ENCODE measurements at places on chromosomes 5 and 9. TPM values are rescaled to one million over a fixed set of nuclear protein-coding genes. Genes with fewer than 3 reads are reported as not detected.

DNA sequence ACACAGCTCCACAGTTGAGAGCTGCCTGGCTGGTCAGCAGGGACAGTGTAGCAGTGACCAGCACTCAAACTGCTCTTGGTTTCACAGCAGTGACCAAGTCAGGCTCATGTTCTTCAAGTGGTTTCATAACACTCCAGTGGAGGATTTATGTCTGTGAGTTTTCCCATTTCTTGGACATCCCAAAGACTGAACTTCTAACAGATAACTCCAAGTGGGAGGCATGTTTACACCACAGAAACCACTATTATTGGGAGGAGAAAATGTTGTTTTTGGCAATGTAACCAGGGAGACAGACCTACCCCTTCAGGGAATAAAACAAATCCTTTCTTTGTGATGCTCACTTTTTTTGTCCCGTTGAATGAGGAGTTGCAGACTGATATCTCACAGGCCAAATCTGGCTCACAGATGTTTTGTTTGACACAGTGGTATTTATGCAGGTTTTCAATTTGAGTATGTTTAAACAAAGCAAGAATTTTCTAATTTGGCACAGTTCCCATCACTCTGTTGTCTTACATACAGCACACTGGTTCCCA is 141.5 kb downstream of the RMI1 start:
- DNase-seq: no peak

DNA sequence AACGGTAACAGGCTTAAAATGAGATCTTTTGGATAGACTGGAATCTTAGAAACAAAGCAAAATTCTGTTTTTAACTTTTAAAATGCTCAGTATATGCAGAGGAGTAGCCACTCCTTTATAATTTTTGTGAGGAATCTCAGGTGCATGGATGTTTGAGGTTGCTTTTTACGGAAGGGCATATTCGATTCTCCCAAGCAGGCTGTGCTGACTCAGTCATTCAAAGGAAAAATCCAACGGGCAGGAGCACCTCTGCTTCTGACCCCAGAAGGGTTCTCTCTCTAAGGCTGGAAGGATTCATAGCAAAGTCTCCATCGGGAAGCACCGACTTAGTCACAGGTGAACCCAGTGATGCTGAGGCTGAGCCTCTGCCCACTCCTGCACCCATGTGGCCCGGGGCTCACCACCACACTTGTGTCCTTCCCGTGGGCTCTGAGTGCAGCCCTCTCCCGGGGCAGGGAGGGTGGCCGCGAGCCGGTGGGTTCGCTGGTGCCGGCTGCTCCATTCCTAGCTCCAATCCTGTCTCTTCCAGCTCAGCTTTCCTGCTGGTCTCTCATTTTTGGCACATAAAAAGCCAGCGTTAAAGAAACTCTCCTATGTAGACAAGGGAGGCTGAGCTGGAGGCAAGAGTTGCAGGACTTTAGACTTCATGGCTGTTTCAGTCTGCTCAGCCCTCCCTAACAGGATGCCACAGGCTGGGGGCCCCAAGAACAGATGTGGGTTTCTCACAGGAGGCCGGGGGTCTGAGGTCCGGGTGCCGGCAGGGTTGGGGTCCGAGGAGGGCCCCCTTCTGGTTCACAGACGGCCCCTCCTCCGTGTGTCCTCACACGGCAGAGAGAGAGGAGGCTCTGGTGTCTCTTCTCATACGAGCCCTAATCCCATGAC is 135.6 kb upstream of the LPCAT1 start:
- DNase-seq: no peak

DNA sequence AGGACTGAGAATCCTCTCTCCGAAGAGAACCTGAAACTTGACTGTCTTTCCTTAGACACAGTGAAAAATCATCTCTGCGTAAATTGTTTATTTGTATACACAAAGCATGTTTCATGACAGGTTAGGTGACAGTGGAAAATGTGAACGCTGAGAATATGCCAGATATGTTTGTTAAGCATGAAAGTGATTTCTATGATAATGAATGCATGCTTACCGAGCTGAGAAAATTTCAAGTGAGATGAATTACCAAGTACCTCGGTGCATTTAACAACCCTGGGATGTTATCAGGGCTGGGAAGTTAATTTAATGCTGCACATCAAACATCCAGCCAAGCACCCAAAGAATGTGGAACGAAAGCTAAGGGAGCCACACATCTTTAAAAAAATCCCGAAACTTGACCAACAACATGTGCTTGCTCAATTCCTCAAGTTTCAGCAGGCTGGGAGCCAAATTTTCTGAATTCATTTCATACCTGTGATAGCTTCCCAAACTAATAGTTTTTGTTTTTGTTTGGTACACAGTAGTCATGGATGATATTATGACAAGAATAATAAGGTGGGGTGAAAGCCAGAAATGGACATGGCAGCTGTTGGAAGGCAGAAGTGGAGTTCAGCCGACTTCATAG is 336.9 kb downstream of the ARHGEF28 start:
- no peak for DNase-seq

MAPK9 gene
- 40.5 TPM for total RNA-seq

DNA sequence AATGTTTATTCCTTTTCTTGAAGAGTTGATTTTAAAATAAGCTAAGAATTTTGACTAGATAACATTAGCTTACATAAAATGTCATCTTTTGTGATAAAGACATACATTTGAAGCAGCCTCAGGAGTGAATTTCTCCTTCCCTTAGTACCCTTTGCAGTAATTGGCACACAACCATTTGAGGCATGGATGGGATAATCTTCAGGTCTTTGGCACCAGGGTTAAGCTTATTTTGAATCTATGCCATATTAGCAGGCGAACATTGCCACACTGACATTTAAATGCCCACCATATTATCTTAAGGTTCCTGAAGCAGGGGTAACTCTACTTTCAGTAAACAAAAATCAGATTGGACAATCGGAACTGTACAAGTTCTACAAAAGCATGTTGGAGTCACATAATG is 126.0 kb downstream of the NR3C1 start:
- no peak for DNase-seq

PHYHD1 gene
- 26.6 TPM for total RNA-seq

DNA sequence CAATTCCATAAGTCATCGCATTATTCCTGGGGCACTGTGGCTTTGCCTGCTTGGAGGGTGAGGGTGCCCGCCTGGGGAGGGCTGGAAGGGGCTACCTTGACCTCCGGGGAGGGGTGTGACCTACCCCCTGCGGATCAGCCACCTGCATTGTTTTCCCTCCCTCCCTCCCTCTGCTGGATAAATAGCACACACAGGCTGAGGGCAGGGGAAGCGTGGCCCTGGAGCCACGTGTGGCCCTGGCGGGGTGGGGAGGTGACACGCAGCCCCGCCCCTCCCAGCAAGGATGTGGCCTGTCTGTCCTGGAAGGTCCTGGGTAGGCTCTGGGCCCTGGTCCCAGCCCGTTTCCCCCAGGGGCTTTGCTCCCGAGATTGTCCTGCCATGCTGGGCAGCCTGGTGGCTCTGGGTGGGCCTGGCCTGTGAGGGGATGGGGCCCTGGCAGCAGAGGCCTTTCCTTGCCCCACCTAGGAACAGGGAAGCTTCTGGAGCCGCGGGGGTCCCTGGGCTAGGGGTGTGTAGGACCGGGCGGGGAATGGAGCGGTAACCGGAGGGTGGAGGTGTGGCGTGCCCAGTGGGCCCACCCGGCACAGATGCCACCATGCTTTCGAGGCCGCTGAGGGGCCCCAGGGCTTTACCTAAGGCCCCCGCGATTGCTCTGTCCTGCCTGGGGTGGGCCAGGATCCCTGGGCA is 33.4 kb downstream of the RXRA start:
- DNase-seq: no peak

- DNase-seq: no peak
Observed at GRCh38 chr9:94014066-94014654, 59.0 kb upstream of the BARX1 start.

WNK2 gene
- total RNA-seq: 40.0 TPM

DNA sequence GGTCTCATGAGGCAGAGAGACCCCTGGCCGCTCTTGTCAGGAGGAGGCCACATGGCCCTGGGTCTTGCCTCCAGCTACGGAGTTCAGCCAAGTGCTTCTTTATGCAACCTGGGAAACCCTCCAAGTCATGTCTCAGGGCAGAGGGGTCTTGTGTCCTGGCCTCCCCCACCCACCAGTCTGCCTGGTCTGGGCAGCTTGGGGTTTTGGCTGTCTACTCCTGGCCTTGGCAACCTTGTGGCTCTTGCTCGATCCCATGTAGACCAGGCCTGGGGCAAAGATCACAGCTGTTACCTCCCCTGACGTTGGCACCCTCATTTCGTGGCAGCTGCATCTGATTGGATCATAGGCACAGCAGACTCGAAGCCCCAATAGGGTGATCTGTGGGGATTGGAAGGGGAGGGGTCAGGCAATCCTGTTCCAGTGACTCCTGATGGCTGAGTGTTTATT is 28.4 kb downstream of the JADE2 start:
- DNase-seq: no peak

- DNase-seq: no peak
Observed at GRCh38 chr9:365436-365835, 150.8 kb downstream of the DOCK8 start.

DNA sequence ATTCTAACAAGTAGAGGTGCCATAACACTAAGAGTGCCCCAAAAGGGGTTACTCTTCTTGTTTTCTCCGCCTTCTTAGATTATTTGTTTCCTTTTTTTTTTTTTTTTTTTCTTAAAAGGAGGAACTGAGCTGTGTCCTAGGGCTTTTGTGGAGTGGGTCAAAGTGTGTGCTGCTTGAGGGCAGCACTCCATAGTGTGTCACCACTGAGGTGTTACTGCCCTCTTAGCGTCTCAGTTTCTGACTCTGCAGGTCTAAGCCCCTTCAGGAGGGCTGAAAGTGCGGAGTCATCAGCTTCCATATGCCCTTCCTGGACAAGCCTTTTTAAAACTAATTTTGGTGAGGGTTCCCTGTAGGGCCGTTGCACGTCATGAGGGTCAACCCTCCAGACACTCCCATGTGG is 12.6 kb upstream of the NANS start:
- no peak for DNase-seq

PCDHB3 gene
- total RNA-seq: 1.1 TPM

Data from ureter (tissue), 1 donor.